ENCODE measurements at places on chromosomes 7 and 10.

GRCh38 chr10:99531026-99531695, 1.6 kb upstream of the NKX2-3 start:
- no peak for DNase-seq
- peaks cover 91% of the 10 kb centered on the region for H3K27me3 ChIP-seq

DNA sequence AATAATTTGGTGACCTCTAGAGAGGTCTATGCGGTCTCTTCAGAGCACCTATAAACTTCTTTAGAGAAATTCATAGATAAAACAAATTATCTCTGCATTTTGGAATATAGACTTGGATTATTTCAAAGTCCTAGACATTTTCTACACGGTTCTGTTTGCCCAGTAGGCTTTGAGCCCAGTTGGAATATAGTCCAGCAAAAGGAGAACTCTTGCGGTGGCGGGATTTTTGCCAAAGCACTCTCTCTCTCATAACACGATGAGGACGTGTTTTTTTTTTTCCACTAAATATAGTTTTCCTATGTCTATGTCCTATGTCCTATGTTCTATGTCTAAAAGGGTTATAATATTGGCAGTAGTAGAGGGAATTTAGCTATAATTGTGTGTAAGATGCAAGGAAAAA, 164.9 kb upstream of the AGR3 start:
- H3K4me3 ChIP-seq, result no peak overlapping the region
- no peak overlapping the region for H3K27ac ChIP-seq
- peaks cover 13% of the 10 kb centered on the region for H3K27me3 ChIP-seq
- peaks cover 18% of the 10 kb centered on the region for H3K4me1 ChIP-seq
- peaks cover 2% of the 10 kb centered on the region for H3K36me3 ChIP-seq
- no peak for DNase-seq

DNA sequence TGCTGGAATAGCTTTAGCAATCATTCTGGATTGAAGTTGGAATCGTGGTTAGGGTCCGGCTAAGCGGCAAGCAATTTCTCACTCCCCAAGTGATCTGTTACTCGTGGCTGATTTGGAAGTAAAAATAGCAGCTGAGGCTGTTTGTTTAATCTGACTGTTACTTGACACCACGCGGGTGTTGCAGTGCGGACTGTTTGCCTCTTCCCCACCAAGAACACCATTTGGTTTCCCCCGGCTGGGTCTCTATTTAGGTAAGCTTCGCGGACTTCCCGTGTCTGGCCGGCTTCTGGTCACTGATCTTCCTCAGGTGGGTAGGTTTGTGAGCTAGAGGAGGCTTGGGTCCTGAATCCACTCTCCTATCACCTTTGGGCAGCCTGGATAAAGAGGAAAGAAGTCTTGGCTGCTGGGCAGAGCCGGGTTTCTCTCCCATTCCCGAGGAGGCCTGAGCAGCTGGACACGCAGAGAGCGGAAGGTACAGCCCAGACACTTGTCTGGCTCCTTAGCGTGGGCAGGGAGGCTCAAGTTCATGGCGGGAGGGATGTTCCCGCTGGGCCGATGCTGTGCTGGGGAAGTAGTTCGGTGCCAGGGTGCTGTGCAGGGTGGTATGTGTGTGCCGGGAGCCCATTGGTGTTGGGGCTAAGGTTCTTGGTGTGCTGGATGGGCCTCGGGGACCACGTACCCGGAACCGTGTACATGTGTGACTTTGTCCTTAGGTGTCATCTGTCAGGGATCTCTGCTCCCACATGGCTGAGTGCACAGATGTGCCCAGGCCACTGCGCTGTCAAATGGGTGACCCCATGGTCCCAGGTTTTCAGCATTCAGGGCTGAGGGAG, at the start of gene C10orf71:
TSS of gene C10orf71 (plus strand) at position 188 of the 833 bp plus-strand sequence. CDS start 23,376 bp downstream, outside the sequence.
- no peaks in the 10 kb centered on the region for H3K4me1 ChIP-seq
- H3K4me3 ChIP-seq, result no peak within 1 kb of the TSS
- DNase-seq, result no peak
- H3K36me3 ChIP-seq, result no peaks in the 10 kb centered on the region
- no peak within 1 kb of the TSS for H3K27ac ChIP-seq

GRCh38 chr7:12770227-12770975, 83.0 kb downstream of the ARL4A start:
- no peaks in the 10 kb centered on the region for H3K36me3 ChIP-seq
- H3K27me3 ChIP-seq, result no peaks in the 10 kb centered on the region
- DNase-seq, result no peak
- no peak overlapping the region for H3K4me3 ChIP-seq
- H3K4me1 ChIP-seq, result no peaks in the 10 kb centered on the region

DNA sequence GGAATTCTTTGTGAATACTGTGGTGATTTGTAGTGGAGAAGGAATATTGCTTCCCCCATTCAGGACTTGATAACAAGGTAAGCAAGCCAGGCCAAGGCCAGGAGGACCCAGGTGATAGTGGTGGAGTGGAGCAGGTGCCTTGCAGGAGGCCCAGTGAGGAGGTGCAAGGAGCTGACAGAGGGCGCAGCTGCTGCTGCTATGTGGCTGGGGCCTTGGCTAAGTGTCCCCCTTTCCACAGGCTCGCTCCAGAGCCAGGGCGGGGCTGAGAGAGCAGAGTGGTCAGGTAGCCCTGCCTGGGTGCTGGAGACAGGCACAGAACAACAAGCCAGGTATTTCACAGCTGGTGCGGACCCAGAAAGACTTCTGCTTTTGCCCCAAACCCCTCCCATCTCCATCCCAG, 162.9 kb downstream of the EGFR start:
- H3K4me3 ChIP-seq, result no peak overlapping the region
- no peak for DNase-seq
- H3K27ac ChIP-seq, result no peak overlapping the region

GRCh38 chr7:114678116-114678515, 243.8 kb upstream of the MDFIC start:
- no peaks in the 10 kb centered on the region for H3K4me1 ChIP-seq
- no peak for DNase-seq
- no peaks in the 10 kb centered on the region for H3K36me3 ChIP-seq
- no peak overlapping the region for H3K27ac ChIP-seq
- H3K4me3 ChIP-seq, result no peak overlapping the region

- no peak for DNase-seq
- no peak overlapping the region for H3K4me3 ChIP-seq
- no peaks in the 10 kb centered on the region for H3K36me3 ChIP-seq
- peaks cover 15% of the 10 kb centered on the region for H3K27me3 ChIP-seq
These were observed 551.7 kb upstream of the LRRN3 start for GRCh38 chr7:110539216-110539615.

DNA sequence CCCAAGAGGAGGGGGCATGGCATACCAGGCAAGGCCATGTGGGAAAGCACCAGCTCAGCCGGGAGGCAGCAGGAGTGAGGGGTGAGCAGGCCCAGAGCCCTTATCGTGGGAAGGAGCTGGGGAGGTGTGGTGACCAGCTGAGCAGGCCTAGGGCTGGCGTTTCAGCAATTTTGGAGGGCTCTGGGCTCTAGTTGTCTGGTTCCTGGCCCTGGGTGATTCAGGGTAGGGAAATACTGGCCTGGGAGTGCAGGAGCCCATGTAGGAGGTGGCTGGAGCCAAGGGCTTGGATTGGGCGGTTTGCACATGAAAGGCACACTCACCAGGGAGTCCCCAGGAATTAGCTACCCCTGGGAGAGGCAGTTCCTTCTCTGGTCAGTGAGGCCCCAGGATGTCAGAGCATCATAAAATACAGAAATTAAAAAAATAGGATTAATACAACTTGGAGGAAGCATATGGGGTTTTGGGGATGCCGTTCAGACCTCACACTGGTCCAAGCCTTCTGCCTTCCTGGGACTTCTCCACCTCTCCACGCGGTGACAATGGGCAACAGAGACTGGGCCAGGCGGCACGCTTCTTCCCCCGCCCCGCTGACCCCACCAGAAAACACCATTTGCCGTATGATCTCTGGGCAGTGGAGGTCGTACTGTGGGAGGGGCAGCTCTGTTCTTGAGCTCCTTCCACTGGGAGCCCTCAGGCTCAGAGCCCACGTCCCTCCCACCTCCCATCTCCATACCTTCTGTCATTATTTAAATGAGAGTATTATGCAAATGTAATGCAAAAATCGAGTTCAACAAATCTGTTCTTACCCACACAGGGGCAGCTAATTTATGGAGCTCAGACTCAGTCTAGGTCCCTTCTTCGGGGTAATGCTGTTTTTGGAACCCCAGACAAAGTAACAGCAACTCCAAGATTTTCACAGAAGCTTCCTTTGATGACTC, 133.0 kb upstream of the FAM20C start:
- H3K36me3 ChIP-seq, result no peaks in the 10 kb centered on the region
- no peaks in the 10 kb centered on the region for H3K4me1 ChIP-seq
- H3K4me3 ChIP-seq, result no peak overlapping the region

DNA sequence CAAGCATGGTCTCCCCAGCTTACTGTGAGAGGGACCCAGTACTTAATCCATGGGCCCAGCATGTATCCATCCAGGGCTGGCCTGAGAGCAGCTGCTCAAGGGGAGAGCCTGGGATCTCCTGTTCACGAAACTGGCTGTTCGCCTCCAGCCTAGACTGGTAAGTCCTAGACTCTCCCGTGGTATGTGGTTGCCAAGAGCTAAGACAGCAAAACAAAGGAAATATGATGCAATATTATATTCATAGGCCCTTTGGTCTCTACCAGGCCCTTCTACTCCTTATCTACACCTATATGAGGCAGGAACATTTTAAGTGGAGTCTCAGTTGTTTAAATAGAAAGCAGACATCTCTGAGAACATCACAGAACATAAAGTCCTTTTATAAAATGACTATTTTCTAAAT, 28.9 kb upstream of the STK17A start:
- peaks cover 13% of the 10 kb centered on the region for H3K27me3 ChIP-seq
- peak overlapping the region; percentile 72 for H3K27ac ChIP-seq
- peak; percentile 38 for DNase-seq
- H3K36me3 ChIP-seq, result no peaks in the 10 kb centered on the region
- H3K4me3 ChIP-seq, result peak overlapping the region; percentile 31
- H3K4me1 ChIP-seq, result peaks cover 39% of the 10 kb centered on the region

- no peak overlapping the region for H3K4me3 ChIP-seq
- DNase-seq, result no peak
- H3K4me1 ChIP-seq, result peaks cover 6% of the 10 kb centered on the region
- peaks cover 12% of the 10 kb centered on the region for H3K27me3 ChIP-seq
These were observed 160.6 kb upstream of the SHH start for GRCh38 chr7:155972651-155973390.

- peaks cover 10% of the 10 kb centered on the region for H3K36me3 ChIP-seq
- H3K27ac ChIP-seq, result no peak overlapping the region
- no peak for DNase-seq
- no peaks in the 10 kb centered on the region for H3K27me3 ChIP-seq
- H3K4me1 ChIP-seq, result no peaks in the 10 kb centered on the region
- no peak overlapping the region for H3K4me3 ChIP-seq
These were observed 60.7 kb downstream of the MINDY4 start for GRCh38 chr7:30831936-30832335.

DNA sequence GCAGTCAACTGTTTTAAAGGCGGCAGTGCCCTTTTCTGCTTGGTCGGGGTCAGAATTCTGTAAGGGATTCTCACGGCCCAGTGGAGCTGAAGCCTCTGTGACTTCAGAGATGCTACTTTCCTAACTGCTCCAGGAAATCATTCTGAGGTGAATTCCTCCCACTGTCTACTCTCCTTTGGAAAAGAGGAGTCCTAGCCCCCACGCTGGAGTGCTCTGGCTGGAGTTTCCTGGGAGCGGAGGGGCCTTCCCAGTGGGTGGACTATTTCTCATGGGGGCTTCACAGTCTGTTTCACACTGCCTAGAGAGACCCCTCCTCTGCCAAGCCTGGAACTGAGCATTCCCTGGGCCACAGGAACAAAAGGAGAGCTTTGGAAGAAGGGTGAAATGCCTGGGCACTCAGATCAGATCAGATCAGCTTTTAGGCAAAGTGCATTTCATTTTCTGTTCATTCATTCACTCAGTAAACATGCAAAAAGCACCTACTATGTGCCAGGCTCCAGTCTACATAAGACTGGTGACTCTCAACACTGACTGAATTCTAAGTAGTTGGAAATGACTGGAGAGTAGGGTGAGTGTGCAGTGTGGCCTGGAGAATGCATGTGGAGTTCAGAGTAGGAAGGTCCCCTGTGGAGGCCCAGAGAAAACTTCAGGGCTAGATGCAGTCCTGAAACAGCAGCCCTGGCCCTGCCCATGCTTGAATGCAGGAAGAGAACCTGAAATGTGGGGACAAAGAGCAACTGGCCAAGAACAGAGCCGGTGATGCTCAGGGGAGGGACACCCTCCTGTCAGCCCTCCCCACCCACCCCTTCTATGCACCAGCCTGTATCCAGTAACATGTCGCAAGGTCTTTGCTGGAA, 12.2 kb downstream of the ZNF488 start:
- peaks cover 6% of the 10 kb centered on the region for H3K4me1 ChIP-seq
- peaks cover 12% of the 10 kb centered on the region for H3K27me3 ChIP-seq
- no peak overlapping the region for H3K4me3 ChIP-seq

- H3K27me3 ChIP-seq, result no peaks in the 10 kb centered on the region
- H3K4me1 ChIP-seq, result peaks cover 44% of the 10 kb centered on the region
- H3K36me3 ChIP-seq, result peaks cover 83% of the 10 kb centered on the region
- no peak overlapping the region for H3K4me3 ChIP-seq
These were observed 8.8 kb downstream of the CYREN start for GRCh38 chr7:135161669-135162068.

- H3K27me3 ChIP-seq, result no peaks in the 10 kb centered on the region
- H3K4me1 ChIP-seq, result no peaks in the 10 kb centered on the region
- H3K4me3 ChIP-seq, result no peak overlapping the region
These were observed 519.5 kb upstream of the ZWINT start for GRCh38 chr10:56880606-56881005.

DNA sequence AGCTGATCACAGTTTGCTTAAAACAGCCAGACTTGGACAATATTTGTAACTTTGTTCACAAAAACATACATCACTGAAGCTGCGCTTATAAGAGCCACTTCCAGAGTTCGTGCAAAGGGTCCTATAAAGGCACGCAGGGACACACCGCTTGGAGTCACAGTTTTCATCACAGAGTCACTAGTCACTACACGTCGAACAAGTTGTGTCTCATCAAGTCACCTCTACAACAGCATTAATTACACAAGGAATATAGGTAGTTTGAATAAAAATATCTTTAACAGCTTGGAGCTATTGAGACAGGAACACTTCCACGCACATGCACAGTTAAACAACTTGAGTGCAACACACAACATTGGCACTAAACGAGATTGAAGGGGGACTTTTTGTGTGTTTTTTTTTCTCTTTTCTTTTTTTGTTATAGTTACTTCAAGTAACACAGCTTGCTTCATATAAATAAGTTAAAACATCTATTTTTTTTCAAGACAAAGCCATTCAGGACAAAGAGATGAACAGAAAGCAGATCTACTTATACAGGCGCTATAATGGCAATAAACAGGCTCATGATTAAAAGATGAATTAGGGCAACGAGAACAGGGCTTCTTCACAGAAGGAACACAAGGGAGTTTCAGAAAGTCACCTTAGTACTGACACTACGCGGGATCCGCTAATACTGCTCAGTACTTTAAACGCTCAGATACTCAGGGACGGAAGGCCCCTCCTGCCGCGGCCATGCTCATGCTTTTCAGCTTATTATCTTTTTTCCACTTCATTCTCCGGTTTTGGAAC, 2.2 kb downstream of the HOXA5 start:
- H3K27me3 ChIP-seq, result peaks cover 32% of the 10 kb centered on the region
- no peak overlapping the region for H3K4me3 ChIP-seq
- no peaks in the 10 kb centered on the region for H3K4me1 ChIP-seq
- H3K27ac ChIP-seq, result no peak overlapping the region

DNA sequence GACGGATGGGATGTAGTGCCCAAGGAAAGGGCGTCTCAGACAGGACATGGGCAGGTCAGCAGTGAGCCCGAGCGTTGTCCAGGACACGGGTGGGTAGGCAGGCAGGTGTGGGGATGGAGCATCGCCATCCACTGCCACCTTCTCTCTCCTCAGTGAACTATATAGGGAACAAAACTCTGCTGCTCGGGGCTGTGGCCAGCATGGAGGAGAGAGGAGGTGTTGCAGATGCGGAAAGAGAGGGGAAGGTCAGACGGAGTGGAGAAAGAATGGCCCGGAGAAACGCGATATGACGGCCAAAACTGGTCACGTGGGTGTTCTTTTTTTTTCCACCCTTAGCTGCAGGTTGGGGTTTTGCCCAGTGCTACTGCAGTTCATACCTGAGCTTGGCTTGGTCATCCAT, 71.2 kb downstream of the GRID1 start:
- no peak for DNase-seq
- no peaks in the 10 kb centered on the region for H3K36me3 ChIP-seq
- H3K4me1 ChIP-seq, result no peaks in the 10 kb centered on the region
- no peak overlapping the region for H3K4me3 ChIP-seq
- H3K27me3 ChIP-seq, result no peaks in the 10 kb centered on the region
